ENCODE measurements at places on chromosomes 13 and 19. TPM values are rescaled to one million over a fixed set of nuclear protein-coding genes. Genes with fewer than 3 reads are reported as not detected.

Gene ADAMTS10
- 12.3 TPM for total RNA-seq

Gene SULT2B1
- total RNA-seq, result not detected

Gene PCID2
- 67.2 TPM for total RNA-seq

Gene UBE2L5
- total RNA-seq, result not detected

Gene CYP2B6
- total RNA-seq, result not detected

Gene USF2
- total RNA-seq, result 63.6 TPM

Measured in mammary microvascular endothelial cell (primary cell).